ENCODE measurements at places on chromosomes 16 and 17. TPM values are rescaled to one million over a fixed set of nuclear protein-coding genes. Genes with fewer than 3 reads are reported as not detected.

The TBC1D3 gene
- not detected for total RNA-seq

The OTOP2 gene
- total RNA-seq: not detected

The DYNLRB2 gene
- not detected for total RNA-seq

The FBXW10 gene
- total RNA-seq: 0.07 TPM

The KRT33B gene
- not detected for total RNA-seq

The RND2 gene
- total RNA-seq: under 0.01 TPM

The GLYR1 gene
- 56.5 TPM for total RNA-seq

The TMEM238L gene
- not detected for total RNA-seq

The NOD2 gene
- 0.33 TPM for total RNA-seq

The UBTF gene
- 50.5 TPM for total RNA-seq

The GUCY2D gene
- total RNA-seq: not detected

The SRCIN1 gene
- 0.80 TPM for total RNA-seq

The KCNJ2 gene
- 2.9 TPM for total RNA-seq

The ZG16B gene
- 1.5 TPM for total RNA-seq

The HOXB7 gene
- 45.3 TPM for total RNA-seq

The ATP2A3 gene
- 0.53 TPM for total RNA-seq

The ALDOC gene
- total RNA-seq: 9.1 TPM

The KIF2B gene
- not detected for total RNA-seq

The MEOX1 gene
- 6.4 TPM for total RNA-seq

The RAI1 gene
- total RNA-seq: 11.4 TPM

The SLC9A5 gene
- total RNA-seq: 0.20 TPM

The CCL17 gene
- total RNA-seq: not detected

The LGALS9C gene
- not detected for total RNA-seq

The NPIPB2 gene
- 0.30 TPM for total RNA-seq

The SPATA32 gene
- not detected for total RNA-seq

The CDRT15 gene
- total RNA-seq: not detected

The SLC26A11 gene
- 13.4 TPM for total RNA-seq

The TBC1D16 gene
- 21.0 TPM for total RNA-seq

The RNF157 gene
- total RNA-seq: 0.44 TPM

The CTU2 gene
- total RNA-seq: 19.9 TPM

The WFDC1 gene
- total RNA-seq: not detected

The KRTAP1-5 gene
- total RNA-seq: not detected

The TEX2 gene
- 23.1 TPM for total RNA-seq

The TLCD2 gene
- total RNA-seq: 0.94 TPM

Data from mammary microvascular endothelial cell (primary cell).